ENCODE measurements at places on chromosomes 7 and 10.

GRCh38 chr7:17910377-17910776 lies 29.9 kb downstream of the SNX13 start:
- DNase-seq = no peak

- DNase-seq = no peak
These were observed 49.4 kb upstream of the DPYSL4 start for GRCh38 chr10:132137111-132138072.

DNA sequence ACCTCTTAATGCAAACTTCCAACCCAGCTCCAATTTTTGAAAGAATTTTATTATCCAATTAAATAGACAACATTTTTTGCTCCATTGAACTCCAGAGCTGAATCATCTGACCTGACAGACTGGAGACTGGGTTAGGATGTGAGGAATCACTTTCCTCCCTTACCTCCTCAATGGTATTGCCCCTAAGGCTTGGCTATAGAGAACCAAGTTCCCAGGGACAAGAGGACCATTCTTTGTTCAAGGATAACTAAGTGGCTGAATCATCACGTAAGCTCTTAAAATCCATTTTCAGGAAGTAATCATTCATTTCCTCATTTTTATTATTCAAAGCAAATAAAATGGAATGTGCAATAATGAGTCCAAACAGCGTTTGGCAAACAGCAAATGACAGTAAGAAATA lies 335.1 kb downstream of the GATA3 start:
- no peak for DNase-seq

DNA sequence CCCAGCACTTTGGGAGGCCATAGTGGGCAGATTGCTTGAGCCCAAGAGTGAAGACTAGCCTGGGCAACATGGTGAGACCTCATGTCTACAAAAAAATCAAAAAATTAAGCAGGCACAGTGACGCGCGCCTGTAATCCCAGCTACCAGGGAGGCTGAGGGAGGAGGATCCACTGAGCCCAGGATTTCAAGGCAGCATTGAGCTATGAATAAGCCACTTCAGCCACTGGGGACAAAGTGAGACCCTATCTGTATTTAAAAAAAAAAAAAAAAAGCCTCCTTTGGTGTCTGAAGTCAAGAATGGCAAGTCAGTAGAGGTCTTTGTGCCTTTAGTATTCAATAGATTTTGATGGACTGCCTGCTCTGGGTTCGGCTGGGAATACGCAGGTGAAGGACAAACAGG lies 85.7 kb downstream of the RALA start:
- DNase-seq = no peak

DNA sequence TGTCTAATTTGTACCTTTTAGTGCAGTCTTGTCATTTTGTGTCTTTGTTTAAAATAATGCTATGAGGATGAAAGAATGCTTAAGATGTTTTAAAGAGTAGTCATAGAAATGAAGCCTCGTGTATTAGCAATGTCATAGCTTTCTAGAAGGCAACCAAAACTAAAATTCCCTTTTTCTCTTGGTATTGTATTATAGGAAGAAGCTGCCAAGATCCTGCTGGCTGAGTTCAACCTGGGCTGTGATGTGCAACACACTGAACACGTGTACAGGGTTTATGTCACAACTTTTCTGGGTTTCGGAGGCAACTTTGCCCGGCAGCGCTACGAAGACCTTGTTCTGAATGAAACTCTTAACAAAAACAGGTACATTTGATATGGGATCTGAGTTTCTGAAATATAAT lies 36.2 kb downstream of the COX15 start:
- no peak for DNase-seq

Measured in NCI-H1105 (cell line).